ENCODE measurements at places on chromosomes 6 and 20.

DNA sequence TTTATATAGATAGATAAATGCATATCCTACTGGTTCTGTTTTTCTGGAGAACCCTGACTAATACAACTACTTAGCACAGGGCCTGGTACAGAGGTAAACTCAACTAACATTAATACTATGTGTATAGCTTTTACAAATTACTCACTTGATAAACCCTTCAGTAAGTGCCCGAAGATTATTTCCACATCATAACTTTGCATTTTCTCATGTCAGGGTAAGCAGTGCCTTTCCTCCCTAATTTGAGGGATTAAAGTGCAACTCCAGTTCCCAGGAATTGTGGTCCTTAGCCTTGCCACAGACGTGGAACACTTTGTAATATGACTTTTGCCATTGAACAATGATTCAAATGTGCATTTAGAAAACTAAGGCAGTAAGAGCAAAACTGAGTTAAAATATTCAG is 147.5 kb upstream of the SMLR1 start:
- no peak for DNase-seq

- no peak for DNase-seq
These were observed 30.1 kb downstream of the REPS1 start for GRCh38 chr6:138957903-138958302.

- DNase-seq, result no peak
These were observed 4.7 kb upstream of the SERPINB6 start for GRCh38 chr6:2976060-2976459.

- no peak for DNase-seq
These were observed 109.8 kb downstream of the RPP40 start for GRCh38 chr6:4894049-4894448.

DNA sequence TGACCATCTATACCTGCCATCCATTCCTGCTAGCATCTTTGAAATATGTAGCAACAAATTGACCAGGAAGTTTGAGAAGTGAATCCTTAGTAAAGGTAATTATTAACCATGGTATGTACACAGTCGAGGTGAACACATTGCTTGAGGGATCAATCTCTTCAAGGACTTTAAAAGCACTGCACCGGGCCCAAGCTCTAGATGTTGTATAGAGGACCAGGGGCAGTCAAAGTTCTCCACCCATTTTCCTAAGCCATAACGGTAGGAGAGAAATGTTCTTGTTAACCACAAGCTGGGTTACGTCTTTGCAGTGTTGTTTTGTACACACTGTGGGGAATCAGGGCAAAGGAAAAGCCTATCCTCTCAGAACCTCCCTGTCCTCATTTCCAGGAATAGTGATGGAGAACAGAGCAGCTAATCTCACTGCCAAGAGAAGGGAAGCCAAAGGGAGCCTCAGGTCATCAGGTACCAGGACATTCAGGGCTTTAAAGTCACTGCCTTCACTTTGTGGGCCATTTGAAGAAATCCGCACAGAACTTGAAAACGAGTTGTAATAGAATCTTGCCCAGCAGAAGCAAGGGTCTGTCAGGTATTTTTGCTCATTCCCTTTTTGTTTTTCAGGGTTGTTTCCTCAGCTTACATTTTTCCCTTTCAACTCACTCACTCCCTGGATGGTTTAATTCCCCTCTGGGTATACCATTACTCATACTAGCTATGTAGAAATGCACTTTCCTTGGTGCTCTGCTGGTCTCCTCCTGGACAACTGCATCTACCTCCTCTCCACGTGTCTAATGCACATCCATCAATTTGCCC is 5.3 kb upstream of the PM20D2 start:
- DNase-seq, result no peak
